ENCODE measurements at places on chromosomes 3 and 15.

DNA sequence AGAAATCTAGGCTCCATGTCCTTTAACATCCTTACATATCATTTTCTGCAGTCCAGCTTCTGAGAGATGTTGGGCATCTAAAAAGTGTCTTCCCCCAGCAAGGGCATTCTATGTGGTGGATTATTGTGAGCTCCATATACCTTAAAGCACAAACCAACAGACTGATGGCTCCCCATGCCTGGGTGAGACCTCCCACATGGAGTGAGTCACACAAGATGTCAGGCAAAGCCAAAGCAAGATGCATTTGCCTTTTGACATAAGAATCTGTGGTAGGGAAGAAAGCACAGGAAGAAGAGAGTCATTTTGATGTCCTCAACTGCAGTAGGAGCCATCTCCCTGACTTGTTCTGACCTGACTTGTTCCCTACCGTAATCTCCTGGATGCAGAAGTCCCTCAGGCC, 238.7 kb upstream of the EIF1B start:
- no peak for DNase-seq

GRCh38 chr15:46502667-46503066, 867.8 kb downstream of the SQOR start:
- DNase-seq = peak; percentile 2

DNA sequence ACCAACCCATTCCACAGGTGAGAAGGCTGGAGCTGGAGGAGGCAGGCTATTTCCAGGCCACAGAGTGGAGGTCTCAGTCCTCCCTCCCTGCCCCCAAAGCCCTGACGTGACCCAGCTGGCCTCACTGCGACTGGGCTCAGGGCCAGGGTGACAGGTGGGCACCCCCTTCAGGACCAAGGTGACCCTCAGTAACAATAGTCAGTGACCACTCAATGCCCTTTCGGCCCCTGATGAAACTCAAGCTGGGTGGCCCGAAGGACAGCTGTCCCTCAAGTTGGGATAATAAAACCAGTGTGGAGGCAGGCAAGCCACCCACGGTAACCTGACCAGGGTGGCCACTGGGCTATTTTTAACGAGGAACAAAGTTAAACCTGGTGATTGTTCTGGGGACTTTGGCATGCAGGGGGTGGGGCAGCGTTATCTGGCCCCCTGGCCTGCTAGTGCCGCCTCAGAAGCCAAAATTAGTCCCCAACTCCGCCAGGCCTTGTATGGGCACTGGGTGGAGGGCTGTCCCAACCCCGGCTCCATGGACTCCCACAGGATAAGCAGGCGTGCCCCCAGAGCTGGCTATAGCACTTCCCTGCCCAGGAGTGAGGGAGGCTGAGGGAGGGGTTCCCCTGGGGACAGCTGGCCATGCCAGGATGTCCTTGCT, 1.1 kb downstream of the TNNC1 start:
- DNase-seq = no peak

DNA sequence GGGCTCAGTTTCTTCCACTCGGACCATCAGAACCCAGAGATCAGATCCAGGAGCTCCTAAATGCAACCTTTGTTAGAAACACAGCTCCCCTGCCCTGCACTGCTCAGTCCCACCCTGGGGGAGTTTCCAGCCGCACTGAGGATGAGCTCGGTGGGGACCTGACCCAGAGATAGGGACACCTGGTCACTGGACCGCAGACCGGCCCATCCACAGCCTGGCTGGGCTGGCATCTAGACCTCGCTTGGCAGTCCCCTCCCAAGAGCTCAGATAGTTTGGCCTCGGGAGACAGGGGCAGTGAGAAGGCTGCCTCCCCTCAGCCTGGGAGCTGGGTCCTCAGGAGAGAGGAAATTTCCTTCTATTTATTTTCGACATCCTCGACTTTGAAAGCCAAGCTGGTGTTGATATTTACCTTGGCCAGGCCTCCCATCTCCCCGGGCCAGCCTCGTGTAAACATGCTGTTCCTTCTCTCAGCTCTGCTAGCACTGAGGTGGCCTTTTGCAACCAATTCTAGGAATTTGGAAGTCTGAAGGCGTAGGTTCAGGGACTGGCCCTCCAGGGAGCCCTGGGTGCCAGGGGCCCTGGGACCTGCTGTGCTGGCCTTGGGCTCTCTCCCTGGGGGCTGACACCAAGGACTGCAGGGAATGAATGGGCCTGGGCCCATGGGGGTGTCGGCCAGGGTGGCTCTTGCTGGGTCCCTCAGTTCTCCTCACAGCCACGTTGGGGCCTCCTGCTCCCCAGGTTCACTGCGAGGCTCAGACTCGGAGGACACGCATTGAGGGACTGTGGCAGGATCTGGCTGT, 90.1 kb downstream of the VGLL4 start:
- DNase-seq = no peak

- peak; percentile 35 for DNase-seq
These were observed 69.8 kb downstream of the HES1 start for GRCh38 chr3:194205675-194206133.

DNA sequence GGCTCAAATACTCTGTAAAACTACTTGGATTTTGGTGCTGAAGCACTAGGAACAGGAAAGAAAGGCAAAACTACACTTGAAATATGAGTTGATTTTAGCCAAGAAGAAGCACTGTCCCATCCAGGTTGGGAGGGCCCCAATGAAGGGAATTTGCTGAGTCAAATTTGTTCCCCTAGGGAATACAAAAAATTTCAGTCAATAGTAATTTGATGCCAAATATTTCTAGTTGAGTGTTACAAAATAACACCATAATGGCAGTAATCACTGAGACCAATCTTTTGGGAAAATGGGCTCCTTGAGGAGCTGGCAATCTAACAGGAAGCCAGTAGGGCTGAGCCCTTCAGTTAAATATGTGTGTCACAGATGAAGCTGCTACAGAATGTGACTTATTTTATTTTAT, 896.9 kb downstream of the DIPK2A start:
- no peak for DNase-seq
